ENCODE measurements at places on chromosomes 13 and 19.

- DNase-seq: no peak
These were observed 4.5 kb downstream of the LRRC25 start for GRCh38 chr19:18392926-18393325.

- no peak for DNase-seq
These were observed 298 bp upstream of the FAM98C start for GRCh38 chr19:38402623-38402966.

- peak; percentile 25 for DNase-seq
These were observed 44.6 kb downstream of the DLEU7 start for GRCh38 chr13:50798923-50799322.

GRCh38 chr13:46575818-46576221, 22.9 kb downstream of the LRCH1 start:
- no peak for DNase-seq

- DNase-seq: no peak
These were observed 1414.5 kb upstream of the PCDH9 start for GRCh38 chr13:68644611-68645010.

GRCh38 chr19:43690444-43690843, 20.5 kb upstream of the PLAUR start:
- no peak for DNase-seq

- no peak for DNase-seq
These were observed 20.5 kb downstream of the CCDC97 start for GRCh38 chr19:41330481-41330880.

DNA sequence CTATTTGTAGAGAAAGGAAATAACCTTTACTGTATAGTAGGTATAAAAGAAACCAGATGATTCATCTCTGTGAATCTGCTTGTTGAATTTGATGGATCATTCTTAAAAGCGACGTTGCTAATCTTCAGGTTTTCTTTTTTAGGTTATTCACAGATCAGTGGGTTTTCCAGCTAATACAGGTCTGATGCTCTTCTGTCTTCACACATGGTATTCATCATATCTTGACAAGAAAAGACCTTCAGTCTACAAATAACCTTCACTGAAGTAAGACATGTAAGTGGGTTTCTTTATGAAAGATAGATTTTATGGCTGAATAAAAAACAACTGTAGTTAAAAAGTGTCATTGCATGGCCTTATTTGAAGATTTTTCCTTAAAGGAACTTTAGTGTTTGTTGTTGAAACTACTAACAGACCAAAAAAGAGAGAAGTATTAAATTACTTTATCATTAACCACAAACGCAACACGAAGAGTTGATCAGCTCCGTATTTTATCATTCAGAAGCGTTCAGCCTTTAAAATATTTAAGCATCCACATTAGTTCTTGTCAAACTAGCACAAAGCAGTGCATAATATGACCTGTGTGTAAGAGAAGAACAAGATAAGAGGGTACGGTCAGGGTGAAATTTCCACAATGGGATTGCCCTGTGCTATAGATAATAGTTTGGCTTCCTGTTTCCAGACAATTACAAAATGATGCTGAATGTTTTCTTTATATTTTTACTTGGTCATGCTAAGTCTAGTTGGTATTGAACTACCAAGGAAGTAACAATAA, 299.5 kb downstream of the MZT1 start:
- no peak for DNase-seq

GRCh38 chr13:93260591-93260990, 34.0 kb downstream of the GPC6 start:
- no peak for DNase-seq

GRCh38 chr13:75129331-75129730, 352.6 kb downstream of the TBC1D4 start:
- peak; percentile 19 for DNase-seq

GRCh38 chr13:99640260-99640659, 139.0 kb downstream of the TM9SF2 start:
- no peak for DNase-seq

GRCh38 chr19:43688059-43688701, 18.2 kb upstream of the PLAUR start:
- DNase-seq: no peak

- no peak for DNase-seq
These were observed 2.4 kb downstream of the CTXN1 start for GRCh38 chr19:7923295-7924191.

- DNase-seq: no peak
These were observed at the start of gene DENND1C for GRCh38 chr19:6481541-6482342. TSS of gene DENND1C (minus strand) at chr19:6481787. CDS start at chr19:6481695, 92 bp downstream.

DNA sequence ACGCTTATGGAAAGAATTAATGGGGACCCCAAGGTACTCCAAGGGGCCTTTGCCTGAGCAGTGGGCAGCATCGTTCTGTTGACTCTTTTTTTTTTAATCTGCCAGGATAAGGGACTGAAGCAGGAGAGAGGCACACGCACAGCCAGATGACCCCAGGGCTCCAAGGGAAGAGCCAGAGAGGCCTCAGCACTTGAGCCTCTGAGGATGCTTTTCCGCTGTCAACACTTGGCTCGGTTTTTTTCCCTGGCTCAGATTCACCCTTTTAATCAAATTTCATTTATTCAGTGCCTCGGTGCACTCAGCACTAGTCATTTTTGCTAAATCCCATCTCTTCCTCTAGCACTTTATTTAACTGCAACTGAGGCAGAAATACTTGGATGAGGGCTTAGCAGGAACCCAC, 226.3 kb downstream of the FGF9 start:
- no peak for DNase-seq

DNA sequence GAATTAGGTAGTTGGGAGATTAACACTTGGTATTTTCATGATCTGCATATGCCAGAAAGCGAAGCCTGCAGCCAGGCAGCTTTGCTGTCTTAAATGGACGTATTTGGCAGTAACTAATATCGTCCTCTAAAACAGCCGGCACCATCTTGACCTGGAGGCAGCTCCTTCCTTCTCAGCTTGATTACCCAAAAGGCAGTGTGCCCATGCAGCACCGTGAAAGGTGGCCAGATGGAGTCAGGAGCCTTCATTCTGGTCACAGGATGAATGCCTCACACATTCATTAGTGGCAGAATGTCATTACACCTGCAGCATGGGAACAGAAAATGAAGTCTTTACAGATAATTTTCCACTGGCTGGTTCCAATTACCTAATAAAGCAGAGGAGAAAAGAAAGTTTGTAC, 59.0 kb upstream of the FLT1 start:
- DNase-seq: no peak

DNA sequence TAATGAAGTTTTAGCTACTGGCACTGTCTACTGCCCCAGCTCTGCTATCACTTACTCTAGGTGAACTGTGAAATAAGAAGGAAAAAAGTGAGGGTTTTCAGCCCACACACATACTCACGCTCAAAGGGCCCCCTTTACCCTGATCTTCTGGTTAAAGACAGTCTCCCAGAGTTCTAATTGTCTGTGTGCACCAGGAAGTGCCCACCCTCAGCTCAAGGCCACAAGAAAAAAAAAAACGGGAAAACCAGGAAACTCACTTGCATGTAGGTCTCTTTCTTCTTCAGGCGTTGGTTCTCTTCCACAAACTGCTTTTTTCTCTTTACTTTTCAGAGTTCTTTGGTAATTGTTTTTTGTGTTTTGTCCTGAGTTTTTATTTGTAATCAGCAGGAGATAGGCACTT, 22.1 kb downstream of the RAP2A start:
- no peak for DNase-seq

GRCh38 chr13:75507027-75508001, 25.3 kb upstream of the TBC1D4 start:
- no peak for DNase-seq

GRCh38 chr19:40596608-40597328, 4.4 kb upstream of the LTBP4 start:
- DNase-seq: no peak

GRCh38 chr13:33775339-33776108, 42.4 kb upstream of the RFC3 start:
- DNase-seq: no peak

GRCh38 chr13:97369261-97369893, 64.6 kb upstream of the RAP2A start:
- DNase-seq: no peak

DNA sequence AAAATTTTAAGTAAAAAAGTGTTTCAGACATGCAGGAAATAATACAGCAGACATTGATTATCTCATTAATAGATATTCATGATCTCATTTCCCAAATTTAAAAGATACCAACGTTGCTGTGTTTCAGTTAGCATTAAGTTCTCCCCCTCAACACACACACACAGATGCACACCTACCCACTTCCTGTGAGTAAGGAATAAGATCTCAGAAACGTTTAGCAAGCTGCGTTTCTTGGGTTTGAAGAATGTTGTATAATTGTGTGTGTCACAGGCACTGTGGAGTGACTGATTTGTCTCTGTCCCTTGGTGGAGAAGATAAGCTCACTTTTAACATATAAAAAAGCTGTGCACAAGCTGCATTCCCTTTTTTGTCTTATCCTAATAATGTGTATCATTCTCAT, 196.8 kb downstream of the PDS5B start:
- DNase-seq: peak; percentile 7

DNA sequence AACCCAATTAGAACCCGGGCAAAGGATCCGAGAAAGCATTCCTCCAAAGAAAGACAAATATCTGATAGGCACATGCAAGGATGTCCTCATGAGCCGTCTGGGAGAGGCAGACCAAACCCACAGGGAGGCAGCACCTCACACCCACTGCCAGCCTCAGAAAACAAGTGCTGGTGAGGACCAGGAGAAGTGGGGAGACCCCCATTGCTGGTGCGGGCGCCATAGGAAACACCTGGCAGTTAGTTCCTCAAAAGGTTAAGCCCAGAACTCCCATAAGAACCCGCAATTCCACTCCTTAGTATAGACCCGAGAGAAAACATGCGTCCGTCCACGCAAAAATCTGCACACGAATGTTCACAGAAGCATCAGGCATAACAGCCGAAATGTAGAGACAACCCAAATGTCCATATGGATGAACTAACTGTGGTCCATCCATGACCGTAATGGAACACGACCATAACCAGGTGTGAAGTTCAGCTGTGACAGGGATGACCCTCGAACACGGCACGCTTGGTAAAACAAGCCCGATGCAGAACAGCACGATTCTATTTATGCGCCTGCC, 7.9 kb downstream of the ZNF787 start:
- DNase-seq: no peak

DNA sequence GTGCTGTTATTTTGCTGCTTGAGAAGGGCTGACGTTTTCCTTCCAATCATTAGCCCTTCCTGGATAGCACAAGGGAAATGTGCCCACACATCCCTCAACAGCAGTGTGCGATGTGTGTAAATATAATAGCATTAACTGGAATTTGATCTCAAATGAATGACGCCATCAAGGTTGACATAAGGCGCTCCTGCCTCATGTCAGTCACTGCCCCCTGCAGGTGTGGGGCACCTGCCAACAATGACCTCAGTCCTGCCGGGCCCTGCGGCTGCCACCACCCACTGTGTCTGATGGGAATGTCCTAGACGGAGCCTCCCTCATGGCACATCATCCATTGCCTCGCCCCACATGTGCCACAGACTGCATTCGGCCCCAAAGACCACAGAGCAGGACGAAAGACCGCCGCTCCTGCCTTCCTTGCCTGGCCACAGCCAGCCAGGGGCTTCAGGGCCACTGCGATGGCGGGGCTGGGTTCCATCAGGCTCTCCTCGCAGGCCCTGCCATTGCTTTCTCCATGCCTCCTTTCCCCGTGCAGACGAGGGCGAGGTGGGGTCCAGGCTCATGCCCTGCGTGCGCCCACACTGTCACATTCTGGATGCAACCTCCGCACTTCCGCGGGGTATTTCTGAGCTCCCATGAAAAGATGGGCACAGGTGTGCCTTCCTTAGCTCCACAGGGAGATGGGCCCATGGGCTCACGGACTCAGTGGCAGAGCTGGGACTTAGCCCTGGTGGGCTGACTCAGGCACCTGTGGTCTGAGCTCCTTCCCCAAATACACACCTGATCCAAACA, 146.7 kb downstream of the SOX1 start:
- no peak for DNase-seq

DNA sequence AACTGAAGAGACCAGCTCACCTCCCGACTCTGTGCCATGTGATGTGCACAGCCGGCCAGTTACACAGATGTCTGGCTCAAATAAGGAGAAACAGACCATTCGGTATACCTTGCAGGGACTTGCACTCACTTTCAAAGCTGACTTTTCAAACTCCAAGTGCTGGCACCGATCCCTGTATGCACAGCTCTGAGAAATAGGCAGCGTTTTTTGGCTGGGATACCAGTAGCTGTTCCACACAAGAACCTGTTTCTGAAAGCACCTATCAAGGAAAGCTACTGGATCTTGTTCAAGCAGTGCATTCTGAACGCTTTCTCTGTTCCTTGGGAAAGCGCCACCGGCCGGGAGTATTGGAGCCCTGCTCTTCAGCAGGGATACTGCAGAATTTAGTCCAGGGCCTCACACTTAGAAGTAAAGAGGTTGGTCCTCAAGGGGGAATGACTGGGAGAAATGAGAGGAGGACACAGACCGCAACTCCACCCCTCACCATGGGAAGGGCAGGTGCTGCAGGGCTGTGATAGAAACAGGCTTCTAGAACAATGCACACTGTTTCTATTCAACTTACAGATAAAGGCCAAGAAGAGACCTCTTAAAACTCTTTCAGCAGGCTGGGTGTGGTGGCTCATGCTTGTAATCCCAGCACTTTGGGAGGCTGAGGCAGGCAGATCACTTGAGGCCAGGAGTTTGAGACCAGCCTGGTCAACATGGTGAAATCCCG, 53.6 kb upstream of the PABPC3 start:
- no peak for DNase-seq

- no peak for DNase-seq
These were observed 8.9 kb downstream of the ZNF805 start for GRCh38 chr19:57249329-57249728.

DNA sequence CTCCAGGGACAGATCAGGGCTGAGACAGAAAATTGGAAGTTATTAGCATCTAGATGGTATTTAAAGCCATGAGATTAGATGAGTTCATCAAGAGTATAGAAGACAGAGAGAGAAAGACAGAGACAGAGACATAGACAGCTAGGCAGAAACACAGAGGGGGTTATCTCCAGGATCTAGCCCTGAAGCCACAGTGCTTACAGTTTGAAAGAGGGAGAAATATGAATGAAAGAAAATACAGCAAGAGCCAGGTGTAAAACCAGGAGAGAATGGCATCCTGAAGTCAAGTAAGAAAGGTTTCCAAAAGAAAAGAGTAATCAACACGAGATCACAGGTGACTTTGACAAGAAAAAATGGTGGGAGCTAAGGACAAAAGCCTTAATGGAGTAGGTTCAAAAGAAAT, 111.2 kb downstream of the TBC1D4 start:
- DNase-seq: no peak

- DNase-seq: no peak
These were observed 2.0 kb upstream of the FFAR2 start for GRCh38 chr19:35445826-35446593.

- no peak for DNase-seq
These were observed 3.5 kb downstream of the SELENOV start for GRCh38 chr19:39518458-39518857.

DNA sequence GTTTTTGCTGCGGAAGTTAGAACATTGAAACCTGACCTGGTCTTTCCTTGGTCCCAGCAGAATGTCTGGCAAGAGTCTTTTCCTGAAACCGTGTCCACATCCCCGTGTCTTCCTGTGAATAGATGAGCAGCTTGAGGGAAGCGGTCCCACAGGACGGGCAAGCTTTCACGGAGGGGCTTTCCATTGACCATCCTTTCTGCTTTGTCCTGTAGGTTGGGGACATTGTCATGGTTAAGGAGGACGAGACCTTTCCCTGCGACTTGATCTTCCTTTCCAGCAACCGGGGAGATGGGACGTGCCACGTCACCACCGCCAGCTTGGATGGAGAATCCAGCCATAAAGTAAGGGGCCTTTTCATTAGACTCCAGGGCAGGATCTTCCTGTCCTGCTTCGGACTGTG, 126.0 kb downstream of the ATP11A start:
- DNase-seq: no peak

- peak; percentile 92 for DNase-seq
These were observed 34.4 kb downstream of the STARD13 start for GRCh38 chr13:33251131-33251661.

All from skeletal muscle cell (primary cell).